ENCODE measurements at places on chromosomes 2 and 18.

GRCh38 chr2:240021488-240022104, 3.5 kb downstream of the NDUFA10 start:
- peak; percentile 46 for DNase-seq

- no peak for DNase-seq
Observed at GRCh38 chr2:105768961-105769452, 24.3 kb downstream of the NCK2 start.

- no peak for DNase-seq
Observed at GRCh38 chr2:127011796-127012195, 95.2 kb downstream of the BIN1 start.

DNA sequence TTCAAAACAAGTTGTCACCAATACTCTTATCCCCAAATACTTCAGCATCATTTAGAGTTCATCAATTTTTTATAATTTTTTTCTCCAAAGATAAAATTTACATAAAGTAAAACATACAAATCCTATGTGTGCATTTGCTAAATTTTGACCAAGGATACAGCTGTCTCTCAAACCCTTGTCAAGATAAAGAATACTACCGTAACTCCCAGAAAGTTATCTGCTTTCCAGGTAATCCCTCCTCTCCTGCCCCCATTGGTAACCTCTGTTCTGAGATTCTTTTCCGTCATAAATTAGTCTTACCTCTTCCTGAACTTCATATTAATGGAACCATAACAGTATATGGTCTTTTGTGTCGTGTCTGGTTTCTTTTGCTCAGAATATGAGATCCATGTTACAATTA, 49.2 kb downstream of the BCL2L11 start:
- DNase-seq, result no peak

DNA sequence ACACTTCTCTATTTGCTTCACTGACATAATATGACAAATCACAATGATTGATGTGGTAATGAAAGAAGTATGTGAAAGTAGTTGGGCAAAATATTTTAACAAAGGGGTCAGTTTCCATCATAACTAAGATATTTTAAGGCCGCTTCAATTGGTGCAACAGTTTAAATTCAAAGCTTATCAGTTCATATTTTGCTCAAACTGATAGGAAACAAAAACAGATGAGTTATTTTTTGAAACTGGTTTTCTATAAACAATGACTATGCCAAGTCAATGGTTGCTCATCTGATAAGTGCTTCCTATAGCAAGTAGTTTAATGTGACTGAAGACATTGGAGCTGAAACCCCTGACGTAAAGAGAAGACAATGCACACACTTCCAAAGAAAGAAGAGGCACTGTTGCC, 1290.7 kb downstream of the SUCLG1 start:
- DNase-seq, result no peak

- DNase-seq, result no peak
Observed at GRCh38 chr2:234478121-234478858, 18.6 kb downstream of the ARL4C start.

DNA sequence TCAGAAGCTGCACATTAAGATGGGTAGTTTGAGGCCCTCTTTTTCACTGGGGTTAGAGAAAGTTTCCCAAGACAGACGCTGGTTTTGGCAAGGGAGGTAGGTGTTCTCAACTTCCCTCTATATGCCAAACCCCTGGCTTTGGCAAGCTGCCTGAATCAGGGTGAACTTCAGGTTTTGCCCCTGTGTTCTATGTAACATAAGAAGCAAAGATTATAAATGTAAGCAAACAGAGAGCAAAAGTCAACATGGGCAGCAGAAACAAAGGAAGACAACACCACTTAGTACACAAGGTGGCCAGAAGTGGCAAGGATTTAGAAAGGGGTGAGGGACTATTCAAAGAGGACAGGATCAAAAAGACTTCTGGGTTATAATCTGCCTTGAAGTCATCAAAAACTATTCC, 70.5 kb upstream of the TFCP2L1 start:
- DNase-seq, result no peak

DNA sequence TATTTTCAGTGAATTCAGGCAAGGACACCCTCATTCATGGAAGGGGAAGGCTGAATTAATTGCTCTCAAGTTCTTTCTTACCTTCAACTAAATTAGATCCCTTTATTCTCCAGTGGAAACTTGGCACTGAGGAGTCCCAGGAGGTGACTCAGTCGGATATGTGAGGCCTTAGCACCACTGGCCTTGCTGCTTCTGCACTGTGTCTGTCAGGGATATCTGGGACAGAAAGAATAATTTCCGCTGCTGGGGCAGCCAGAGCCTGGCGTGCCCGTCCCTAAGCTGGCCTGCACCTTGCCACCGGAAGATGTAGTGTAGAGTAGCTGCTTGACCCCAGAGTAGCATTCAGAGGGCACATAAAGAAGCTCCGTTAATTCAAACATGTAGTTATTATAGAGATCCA, 53.4 kb downstream of the LIMS1 start:
- DNase-seq, result no peak

GRCh38 chr2:197804758-197805714, 643 bp downstream of the PLCL1 start:
- DNase-seq, result no peak

- no peak for DNase-seq
Observed at GRCh38 chr2:229273723-229274338, 2.7 kb upstream of the PID1 start.

- no peak for DNase-seq
Observed at GRCh38 chr2:128605421-128605820, 286.8 kb upstream of the HS6ST1 start.

DNA sequence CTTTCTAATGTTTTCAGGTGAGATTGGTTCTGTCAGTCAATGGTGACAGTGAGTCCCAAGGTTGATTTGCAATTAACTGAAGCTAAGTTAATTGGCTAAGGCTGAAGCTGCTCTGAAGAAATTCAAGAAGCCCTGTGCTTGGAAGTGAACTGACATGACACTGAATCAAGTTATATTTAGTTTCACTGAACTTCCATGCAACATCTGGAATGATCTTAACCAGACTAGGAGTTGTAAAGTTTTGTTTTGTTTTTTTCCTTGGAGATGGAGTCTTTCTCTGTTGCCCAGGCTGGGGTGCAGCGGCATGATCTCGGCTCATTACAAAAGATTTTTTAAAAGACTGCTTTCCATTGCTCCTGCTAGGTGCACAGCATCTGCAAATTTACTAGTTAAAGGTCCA, 11.4 kb downstream of the SERPINB5 start:
- no peak for DNase-seq

DNA sequence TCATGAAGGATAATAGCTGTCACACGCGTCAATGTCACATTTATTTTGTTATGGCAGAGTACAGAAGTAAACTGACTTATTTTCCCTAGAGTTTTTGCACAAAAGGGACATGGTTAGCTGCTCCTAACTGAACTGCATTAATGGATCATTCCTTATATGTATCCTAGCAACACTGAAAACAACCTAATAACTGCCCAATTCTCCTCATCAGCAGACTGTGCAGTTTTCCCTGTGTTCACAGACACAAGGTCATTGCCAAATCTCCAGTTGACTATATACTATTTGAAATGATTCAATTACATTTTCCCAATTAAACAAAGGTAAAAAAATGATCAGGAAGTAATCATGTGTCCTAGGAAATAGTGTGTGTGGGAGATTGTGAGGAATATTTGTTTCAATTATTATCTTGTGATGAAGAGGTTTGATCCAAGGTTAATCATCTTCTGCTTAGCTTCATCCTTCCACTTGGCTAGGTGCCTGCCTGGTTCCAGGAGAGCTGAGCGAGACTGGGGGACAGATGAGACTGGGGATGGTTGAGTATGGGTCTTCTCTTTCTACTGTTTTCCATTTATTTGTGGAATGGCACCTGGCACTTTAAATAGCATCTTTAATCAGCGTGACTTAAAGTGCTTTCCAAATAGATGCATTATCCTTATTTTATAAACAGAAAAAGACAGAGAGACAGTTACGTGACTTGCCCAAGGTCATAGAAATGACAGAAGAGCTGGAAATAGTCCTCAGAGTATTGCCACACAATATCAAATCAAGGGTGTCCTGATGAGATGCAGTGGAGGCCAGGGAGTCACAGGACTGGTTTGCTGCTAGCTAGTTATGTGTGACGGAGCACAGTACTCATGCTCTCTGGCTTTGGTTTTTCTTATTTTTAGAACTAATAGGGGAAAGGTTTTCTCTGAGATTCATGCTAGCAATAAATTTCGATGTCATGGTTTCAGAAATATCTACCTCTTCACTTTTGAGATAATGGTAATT, 335.6 kb downstream of the PIK3C3 start:
- DNase-seq, result no peak

DNA sequence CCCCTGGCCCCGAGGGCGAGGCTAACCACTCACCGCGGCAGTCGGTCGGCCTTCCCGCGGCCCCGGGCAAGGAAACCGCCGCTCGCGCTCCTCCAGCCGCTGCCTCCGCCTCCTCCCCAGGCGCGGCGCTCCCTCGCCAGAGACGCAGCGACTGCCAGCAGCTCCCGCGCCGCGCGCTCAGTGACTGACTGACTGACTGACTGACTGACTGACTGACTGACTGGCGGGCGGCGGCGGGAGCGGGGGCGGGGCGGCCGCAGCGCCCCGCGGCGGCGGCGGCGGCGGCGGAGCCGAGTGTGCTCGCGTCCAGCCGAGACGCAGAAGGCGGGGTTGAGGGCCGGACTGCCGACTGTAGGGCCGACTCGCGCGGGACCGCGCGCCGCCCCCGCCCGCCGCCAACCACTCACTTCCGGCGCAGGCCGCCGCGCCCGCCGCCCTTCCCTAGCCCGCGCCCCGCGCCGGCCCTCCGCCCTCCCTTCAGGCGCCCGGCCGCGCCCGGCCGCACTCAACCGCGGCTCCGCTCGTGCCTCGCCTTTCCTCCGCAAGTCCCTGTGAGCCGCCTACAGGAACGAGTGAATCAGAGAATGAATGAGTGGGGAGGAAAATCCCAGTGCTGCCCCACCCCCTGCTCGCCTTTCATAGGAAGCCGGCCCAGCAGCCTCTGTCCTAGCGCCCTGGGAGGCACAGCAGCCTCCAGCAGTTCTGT, at the start of gene RAPH1:
RAPH1 (minus strand) TSS at position 224 of the 706 bp plus-strand sequence. CDS start 39,948 bp downstream, outside the sequence.
- DNase-seq, result peak; percentile 32

DNA sequence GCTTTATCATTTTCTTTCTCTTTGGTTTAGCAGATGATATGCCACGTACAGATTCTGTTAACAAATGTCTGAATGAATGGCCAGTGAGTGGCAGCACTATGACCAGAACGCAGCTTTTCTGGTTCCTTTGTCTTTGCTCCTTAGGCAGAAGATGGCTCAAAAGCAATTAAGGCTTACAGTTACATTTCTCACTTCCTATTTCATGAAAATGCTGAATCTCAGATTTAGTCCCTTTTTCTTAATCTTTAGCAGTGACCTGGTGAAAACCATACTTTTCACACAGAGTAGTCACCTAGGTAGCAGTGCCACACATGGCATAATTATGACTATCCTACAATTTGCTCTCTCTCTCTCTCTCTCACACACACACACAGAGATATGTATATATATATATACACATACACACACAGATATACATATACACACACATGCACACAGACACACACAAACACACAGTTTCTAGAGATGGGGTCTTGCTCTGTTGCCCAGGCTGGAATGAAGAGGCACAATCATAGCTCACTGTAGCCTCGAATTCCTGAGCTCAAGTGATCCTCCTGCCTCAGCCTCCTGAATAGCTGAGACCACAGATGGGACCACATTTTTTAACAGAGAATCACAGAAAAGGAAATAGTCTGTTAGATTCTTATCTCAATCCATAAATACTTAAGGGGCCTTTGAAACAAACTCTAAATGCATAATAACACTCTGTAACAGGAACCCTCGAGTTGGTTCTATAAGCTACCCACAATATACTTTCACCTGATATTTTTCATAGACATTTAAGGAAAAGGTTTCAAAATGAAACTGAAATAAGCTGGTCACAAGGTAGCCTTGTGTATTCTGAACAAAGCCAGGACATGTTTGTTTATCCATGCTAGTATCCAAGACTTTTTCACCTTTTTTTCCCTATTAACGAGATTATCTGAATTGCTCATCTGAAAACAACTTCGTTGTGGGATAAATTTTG, 11.6 kb downstream of the PDE6D start:
- no peak for DNase-seq

DNA sequence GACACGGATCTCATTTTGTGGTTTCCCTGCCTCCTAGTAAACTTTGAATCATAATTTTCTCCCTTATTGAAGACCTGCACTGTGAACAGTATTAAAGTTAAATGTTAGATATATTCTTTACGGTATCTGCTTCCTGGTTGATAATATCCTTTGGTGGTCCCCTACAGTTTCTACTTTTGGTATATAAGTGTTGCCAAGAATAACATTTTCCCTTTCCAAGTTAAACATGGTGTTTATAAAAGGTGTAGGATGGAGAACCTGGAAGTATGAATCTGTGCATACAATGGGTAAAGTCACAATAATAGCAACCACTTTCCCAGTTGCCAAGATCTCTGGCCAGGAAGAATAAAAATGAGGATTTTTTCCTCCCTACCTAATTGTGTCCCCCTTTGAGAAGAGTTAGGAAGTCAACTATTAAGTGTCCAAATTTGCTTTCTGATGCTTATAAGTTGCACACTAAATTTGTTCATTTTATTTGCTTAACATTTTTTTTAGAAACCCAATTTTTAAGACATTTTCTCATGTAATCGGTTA, 201.0 kb upstream of the STK17B start:
- DNase-seq, result no peak

DNA sequence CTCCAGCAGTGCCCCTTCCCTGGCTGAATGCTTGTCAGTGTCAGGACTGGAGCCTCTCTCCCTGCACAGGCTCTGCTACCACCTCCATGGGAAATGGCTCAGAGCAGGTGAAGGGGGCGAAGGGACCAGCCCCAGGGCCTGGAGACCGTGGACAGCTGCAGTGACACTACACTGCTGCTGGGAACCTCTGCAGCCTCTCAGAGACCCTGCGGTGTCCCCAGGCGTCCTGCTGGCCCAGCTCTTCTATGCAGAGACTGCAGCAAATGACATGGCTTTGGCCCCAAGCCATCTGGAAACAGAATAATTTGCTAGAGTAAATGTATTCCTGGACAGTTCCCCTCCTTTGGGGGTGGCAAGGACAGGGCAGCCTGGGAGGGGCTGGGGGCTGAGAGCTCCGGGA, 53.2 kb downstream of the CIB4 start:
- DNase-seq, result no peak

- no peak for DNase-seq
Observed at GRCh38 chr18:4807604-4808293, 352.6 kb upstream of the DLGAP1 start.

GRCh38 chr2:49028101-49028500, 126.2 kb downstream of the FSHR start:
- DNase-seq, result no peak

DNA sequence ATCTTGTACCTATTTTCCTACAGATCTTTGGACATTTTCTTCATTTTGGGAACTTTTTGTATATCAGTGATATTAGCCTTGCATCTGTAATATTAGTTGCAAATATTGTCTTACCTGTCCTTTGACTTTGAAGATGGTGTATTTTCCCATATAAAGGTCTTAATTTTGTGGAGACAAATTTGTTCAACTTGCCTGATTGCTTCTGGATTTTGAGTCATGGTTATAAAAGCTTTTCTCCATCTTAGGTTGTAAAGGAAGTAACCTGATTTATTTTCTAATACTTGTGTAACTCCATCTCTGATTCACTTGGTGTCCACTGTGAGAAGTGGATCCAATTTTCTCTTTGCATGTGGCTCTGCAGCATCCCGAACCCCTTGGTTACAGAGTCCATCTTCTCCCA, 97.7 kb upstream of the OTOS start:
- DNase-seq, result no peak

GRCh38 chr2:236568922-236569572, 578 bp upstream of the ACKR3 start:
- no peak for DNase-seq

- peak; percentile 32 for DNase-seq
Observed at GRCh38 chr2:136134126-136134525, 16.2 kb upstream of the CXCR4 start.

Data from HL-60 (cell line).